ENCODE measurements at places on chromosomes 7 and 10.

- no peak for DNase-seq
These were observed 218.6 kb upstream of the SLC26A5 start for GRCh38 chr7:103664577-103664976.

GRCh38 chr7:139453673-139454321 is 29.7 kb downstream of the KLRG2 start:
- no peak for DNase-seq

DNA sequence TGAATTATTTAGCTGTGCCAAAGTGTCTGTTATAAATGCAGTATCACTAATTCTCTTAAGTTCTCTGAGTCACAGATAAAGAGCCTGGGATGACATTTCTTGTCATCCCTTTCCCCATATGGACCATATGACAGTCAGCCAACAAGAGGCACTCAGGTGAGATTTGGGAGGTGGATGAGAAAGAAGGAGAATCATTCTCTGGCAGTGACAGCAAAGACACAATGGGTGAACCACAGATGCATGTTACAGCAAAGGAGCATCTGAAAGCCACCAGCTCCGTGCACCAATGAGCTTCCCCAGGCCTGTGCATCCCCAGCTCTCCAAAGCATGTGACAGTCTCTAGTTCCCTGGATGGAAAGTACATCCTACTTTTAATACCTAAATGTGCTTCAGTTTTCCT is 10.8 kb downstream of the GIMAP6 start:
- DNase-seq, result no peak

DNA sequence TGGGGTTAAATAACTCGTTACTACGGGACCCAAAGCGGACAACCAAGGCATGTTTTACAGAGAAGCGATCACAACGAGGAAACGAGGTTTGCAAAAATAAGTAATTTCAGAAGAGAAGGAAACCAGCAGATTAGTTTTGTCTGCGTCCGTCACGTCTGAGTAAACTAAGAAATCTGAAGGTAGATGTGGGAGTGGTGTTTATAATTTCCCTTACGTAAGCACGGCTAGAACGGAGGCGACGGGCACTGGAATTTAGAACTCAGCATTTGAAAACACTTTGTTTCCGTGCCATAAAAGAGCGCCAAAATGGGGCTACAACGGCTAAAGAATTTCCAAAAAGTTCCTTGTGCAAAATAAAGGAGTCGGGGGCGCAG is 718 bp upstream of the UMAD1 start:
- DNase-seq, result no peak

DNA sequence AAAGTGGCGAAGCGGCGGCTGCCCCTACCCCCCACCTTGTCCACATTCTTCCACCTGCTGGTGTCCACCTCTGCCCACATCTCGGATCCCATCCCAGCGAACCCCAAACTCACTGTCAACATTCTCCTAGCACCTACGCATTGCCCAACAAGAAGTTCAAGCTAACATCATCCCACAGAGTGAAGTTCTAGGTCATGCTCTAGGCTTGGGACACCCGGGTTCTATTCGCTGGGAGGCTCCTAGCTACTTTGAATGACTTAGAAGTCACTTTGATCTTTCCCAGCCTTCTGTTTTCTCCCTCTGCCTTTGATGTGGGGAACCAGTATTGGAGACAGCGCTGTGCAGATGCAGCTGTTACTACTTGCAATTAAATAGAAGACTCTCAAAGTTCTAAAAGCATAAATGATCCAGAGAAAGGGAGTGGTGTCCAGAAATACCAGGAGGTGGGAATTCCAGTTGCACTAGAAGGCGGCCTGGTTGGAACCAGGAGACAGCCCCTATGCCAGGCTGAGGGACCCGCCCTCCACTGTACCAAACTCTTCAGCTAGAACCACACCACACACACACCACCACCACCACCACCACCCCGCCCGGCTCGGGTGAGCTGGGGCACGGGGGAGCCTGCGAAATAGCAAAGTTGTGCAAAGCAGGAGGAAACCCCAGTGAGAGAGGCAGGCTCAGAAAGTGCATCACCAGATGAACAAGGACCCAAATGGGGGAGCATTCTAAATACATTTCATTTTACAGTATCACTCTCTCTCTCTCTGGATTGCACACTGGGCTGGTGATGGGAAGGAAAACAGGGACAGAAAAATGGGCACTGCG is 5.5 kb upstream of the VGF start:
- peak; percentile 44 for DNase-seq

GRCh38 chr10:101351017-101351416 is 2.9 kb upstream of the BTRC start:
- no peak for DNase-seq

- no peak for DNase-seq
These were observed 1018.1 kb downstream of the XPNPEP1 start for GRCh38 chr10:108905171-108905570.

DNA sequence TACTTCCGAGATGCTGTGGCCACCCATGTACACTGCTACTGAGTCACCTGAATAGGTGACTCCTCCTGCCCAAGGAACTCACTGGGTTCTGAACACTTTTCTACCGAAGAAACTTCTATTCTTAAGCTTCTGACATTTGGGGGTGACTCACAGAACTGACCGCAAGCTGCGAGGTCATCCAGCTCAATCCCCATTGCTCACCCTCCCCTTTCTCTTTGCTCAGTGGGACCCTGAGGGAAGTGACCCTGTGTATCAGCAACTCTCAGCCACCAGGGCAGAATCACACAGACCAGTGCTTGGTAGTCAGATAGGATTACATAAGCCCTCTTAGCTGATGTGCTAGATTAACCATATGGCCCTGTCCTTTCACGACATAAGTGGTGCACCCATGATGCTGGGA is 46.3 kb downstream of the INSYN2A start:
- DNase-seq, result no peak

GRCh38 chr7:2487586-2488271 is 11.5 kb upstream of the GRIFIN start:
- no peak for DNase-seq

DNA sequence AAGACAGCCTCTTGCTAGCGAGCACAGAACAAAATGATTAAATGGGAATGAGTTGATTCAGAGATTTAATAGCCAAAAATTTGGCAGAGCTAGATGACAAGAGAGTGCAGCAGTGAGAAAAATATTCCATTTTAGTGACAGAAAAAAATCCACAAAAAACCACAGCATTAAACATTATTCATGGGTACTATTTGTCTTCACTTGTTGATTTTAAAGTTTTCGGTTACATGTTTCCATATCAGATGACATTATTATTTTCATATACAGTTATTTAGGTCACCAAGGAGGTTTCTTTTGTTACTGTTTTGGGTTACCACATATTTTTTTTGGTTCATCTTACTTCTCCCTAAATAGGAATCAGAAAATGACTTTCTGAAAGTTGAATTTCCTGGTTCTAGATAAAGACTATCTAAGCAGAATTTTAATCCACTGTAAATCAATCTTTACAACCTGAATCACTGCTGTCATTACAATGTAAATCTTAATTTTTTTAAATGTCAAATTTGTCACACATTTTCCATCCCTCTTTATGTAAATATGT is 87.9 kb downstream of the SVIL start:
- no peak for DNase-seq

- DNase-seq, result no peak
These were observed 538.5 kb downstream of the SUGCT start for GRCh38 chr7:40673285-40673684.

- no peak for DNase-seq
These were observed 47.4 kb upstream of the CFAP46 start for GRCh38 chr10:132989476-132990415.

Measured in natural killer cell (primary cell).